ENCODE measurements at places on chromosomes 2 and 18. TPM values are rescaled to one million over a fixed set of nuclear protein-coding genes. Genes with fewer than 3 reads are reported as not detected.

Gene NRP2
- polyA plus RNA-seq = 23.9 TPM

Gene ARID5A
- polyA plus RNA-seq = 5.2 TPM

Gene POTEE
- polyA plus RNA-seq = 0.02 TPM

Gene TTR
- not detected for polyA plus RNA-seq

DNA sequence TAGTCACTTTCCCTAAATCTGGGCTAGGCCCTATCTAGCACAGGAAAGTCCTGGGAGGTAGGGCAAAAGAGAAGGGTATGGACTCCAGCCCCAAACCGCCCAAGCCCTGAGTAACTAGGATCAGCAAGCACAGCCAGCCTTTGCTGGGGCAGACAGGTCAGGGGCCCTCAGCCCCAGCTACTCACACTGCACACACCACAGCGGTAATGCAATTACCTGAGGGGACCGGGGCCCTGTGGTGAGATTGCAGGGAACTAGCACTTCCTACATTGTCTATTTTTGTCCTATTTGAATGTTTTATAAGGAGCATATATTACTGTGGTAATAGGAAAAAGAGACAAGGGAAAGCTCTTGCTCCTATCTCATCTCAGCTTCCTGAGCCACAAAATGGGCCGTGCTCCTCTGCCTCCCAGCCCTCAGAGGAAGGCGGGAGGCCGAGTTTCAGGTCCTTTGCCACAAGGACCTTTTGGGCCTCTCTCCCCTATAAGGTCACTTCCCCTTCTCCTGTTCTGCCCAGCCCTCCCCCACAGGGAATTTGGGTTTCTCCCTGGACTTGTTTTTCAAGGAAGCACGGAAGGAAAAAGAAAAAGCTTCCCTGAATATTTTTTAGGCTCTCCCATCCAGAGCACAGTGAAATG lies 20.5 kb downstream of the RAB11FIP5 start:
- DNase-seq = no peak

DNA sequence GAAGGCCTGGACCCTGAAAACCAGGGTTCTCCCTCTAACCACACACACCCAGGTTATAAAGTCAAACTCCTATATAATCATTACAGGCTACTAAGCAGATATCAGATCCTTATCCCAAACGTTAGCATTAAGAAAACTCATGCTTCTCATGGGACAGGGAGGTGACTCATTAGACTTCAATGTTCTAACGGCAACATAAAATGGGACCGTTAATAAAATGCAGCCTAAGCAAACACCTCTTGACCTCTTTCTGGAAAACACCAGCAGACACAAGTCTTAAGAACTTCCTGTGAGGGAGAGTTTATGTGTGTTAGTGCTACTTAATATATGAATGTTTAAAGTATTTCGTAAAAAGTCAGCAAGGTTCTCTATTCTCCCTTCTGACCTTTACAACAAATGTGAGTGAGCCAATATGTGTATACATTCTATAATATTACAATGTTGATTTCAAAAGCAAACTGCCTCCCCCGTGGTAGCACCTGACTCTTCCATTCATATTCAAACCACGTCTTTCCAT lies 31.7 kb downstream of the LPIN2 start:
- peak; percentile 96 for DNase-seq

Gene MRO
- 0.01 TPM for polyA plus RNA-seq

Gene RTP5
- not detected for polyA plus RNA-seq

Gene MOB1A
- 61.6 TPM for polyA plus RNA-seq

Gene CYP20A1
- polyA plus RNA-seq = 25.5 TPM

Gene ADCY3
- 90.2 TPM for polyA plus RNA-seq

Gene VSNL1
- polyA plus RNA-seq = 3.9 TPM

DNA sequence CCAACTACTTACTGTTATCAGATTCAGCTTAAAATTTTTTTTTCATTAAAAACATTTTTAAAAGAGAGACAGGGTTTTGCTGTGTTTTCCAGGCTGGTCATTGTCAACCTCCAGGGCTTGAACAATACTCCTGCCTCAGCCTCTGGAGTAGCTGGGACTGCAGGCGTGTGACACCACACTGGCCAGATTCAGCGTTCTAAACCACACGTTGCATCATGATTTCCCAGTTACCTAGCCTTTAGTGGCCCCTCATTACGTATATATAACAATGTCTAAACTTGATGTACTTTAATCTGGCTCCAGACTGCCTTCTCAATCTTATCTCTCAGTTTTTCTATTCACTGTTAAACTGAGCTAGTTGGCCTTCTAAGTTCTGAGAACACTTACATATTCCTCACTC lies 89.6 kb downstream of the COMMD1 start:
- DNase-seq = no peak

Gene VIT
- 0.62 TPM for polyA plus RNA-seq

DNA sequence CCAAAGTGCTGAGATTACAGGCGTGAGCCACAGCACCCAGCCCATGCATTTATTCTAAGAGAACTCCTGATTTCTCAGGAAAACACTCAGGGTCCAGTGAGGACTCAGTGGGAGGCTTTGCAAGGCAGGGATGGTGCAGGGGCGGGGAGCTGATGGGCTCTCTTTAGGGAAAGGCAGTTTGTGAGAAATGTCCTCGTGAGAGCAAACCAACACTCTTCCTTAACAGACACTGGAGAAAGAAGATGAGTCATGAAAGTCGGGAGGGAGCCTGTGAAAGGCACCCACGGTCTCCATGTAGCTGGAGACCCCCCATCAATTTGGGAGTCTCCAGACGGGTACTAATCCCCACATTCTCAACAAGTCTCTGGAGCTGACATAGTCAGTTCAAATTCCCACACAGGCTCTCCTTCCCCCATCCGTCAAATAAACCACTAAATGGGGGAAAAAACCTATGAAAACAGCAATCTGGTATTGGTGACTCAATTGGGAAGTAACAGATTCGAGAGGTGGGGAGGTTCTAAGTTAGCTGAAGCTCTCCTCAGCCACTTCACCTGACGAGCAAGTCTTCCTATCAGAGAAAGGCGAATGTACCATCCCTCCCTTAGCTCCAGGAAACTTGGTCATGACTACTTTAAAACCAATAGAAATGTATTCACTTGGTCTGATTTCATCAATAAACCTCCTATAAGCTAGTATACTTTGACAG lies 11.0 kb upstream of the CREG2 start:
- DNase-seq = peak; percentile 6

DNA sequence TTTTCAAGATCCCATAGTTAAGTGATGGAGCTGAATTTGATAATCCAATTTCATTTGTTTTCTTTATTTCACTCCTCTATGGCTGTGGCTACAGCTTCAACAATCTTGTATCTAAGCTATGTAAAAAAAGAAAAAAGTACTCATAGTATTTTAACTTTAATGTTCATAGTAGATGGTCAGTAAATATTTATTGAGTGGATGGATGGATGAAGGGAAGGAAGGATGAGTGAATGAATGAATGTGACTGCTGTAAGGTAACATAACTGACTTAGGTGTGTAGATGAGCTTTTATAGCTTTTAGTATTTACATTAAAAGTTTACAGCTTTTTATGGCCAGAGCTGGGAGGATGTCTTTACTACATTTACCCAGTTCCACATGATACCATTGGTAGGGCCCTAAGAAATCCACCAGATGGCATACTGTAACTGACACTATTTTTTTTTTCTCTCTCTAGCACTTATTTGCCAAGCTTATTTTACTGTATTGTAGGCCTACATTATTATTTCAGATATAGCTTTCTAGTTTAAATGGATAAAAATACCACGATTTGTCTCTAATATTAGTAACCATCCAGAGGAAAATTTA lies 13.4 kb upstream of the HRH4 start:
- DNase-seq = no peak

GRCh38 chr2:134304394-134305108 lies 50.7 kb downstream of the MGAT5 start:
- no peak for DNase-seq

Gene DRC1
- 0.10 TPM for polyA plus RNA-seq

GRCh38 chr2:30095402-30095801 lies 51.4 kb upstream of the YPEL5 start:
- peak; percentile 81 for DNase-seq

Gene HOXD13
- not detected for polyA plus RNA-seq

GRCh38 chr18:57527556-57528229 lies 58.8 kb downstream of the FECH start:
- DNase-seq = no peak

Gene FMNL2
- polyA plus RNA-seq = 12.0 TPM

- DNase-seq = no peak
These were observed 357.6 kb downstream of the RAD51AP2 start for GRCh38 chr2:17160594-17160993.

Gene UGGT1
- polyA plus RNA-seq = 58.1 TPM

- no peak for DNase-seq
These were observed 72.5 kb upstream of the CYP1B1 start for GRCh38 chr2:38148501-38148900.

GRCh38 chr2:219851801-219852481 lies 224.5 kb downstream of the SLC4A3 start:
- peak; percentile 54 for DNase-seq

Gene EMX1
- polyA plus RNA-seq = not detected

- DNase-seq = no peak
These were observed 161.2 kb upstream of the SIX2 start for GRCh38 chr2:45170191-45171135.

GRCh38 chr2:233142355-233142897 lies 82.3 kb downstream of the INPP5D start:
- DNase-seq = no peak

GRCh38 chr2:235676536-235676799 lies 182.6 kb downstream of the AGAP1 start:
- DNase-seq = no peak

- no peak for DNase-seq
These were observed 909 bp downstream of the TGFA start for GRCh38 chr2:70552501-70553333.

DNA sequence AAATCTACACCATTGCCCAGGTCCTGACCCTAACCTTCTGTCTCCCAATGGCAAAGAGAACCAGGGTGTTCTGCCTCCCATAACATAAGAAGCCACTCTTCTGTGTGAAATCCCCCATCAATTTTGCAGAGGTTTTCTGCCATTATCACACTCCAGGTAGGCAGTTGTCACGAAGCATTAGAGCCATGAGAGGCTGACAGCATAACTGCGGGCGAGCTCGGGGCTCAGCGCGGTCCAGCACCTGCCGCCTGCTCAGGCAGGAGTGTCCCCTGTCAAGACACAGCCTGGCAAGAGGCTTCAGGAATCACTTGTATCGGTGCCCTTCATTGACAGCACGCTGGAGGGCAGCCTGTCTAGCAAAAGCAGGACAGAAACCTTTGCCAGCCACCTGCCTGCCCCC lies 251.2 kb downstream of the SATB2 start:
- DNase-seq = no peak

Gene LBH
- 320 TPM for polyA plus RNA-seq

DNA sequence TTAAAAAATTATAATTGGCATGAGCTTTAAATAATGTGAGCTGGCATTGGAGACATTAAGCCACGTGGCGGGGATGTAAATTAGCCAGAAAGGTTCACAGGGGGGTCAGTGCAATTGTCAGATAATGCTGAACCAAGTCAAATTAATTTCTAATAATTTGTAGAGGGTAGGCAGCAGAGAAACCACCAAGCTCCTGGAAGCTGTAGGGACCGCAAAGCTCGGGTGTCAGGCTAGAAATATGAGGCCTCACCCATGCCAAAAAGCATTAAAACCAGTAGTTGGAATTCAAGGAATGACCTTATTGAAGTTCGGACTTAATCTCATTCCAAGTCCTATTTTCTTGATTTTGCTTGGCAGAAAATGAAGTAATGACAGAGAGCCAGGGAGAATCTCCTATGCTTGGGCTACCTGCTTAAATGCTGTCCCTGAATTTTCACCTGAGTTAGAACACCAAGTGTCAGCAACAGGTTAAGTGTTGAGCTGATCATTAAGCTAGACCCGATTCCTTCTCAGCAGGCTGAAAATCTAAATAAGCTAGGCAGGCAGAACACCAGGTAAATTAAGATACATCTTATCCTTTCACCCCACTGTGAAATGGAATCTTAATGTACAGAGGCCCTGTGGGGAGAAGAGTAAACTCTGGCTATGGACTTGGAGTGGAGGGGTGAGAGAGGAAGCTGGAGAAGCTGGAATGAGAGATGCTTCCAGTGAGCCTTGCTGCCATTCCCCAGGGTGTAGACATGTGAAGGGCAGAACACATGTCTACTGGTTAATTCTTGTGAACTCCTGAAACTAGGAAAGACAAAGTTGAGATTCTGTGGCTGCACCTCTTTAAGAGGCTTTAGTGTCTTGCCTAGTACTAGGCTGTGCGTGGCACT lies 520.0 kb downstream of the SLC4A3 start:
- peak; percentile 35 for DNase-seq

Gene ACMSD
- polyA plus RNA-seq = not detected

Gene OTX1
- polyA plus RNA-seq = not detected

- no peak for DNase-seq
These were observed 39.1 kb downstream of the SNED1 start for GRCh38 chr2:241037498-241037897.

GRCh38 chr2:30408961-30409387 lies 38.1 kb upstream of the LCLAT1 start:
- peak; percentile 74 for DNase-seq

Gene NAT8
- not detected for polyA plus RNA-seq

GRCh38 chr2:174527959-174528358 lies 41.1 kb upstream of the GPR155 start:
- DNase-seq = no peak

- DNase-seq = no peak
These were observed 394.1 kb downstream of the TRIB2 start for GRCh38 chr2:13110825-13111224.

Gene PRKAG3
- not detected for polyA plus RNA-seq

DNA sequence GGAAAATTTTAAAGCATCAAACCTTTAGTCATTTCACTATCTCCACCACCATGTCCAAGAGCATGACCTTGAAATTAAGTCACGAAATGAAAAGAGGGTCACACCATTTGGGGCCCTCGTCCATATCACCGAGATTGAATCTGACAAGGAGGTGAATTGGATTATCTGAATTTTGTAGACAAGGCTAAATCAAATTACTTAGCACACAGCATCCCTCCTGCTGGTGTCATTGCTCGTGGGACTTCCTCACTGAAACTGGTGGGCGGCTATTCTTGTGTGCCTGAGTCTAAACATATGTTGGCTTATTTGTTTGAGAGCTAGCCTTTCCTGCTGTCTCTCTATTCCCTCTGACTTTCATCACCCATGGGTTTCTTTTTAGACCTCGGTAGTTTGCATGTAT lies 64.6 kb upstream of the CNGA3 start:
- DNase-seq = no peak

- DNase-seq = no peak
These were observed 96.8 kb upstream of the PPP1CB start for GRCh38 chr2:28654663-28655320.

Gene AGXT
- not detected for polyA plus RNA-seq

Gene MAP3K19
- polyA plus RNA-seq = not detected

DNA sequence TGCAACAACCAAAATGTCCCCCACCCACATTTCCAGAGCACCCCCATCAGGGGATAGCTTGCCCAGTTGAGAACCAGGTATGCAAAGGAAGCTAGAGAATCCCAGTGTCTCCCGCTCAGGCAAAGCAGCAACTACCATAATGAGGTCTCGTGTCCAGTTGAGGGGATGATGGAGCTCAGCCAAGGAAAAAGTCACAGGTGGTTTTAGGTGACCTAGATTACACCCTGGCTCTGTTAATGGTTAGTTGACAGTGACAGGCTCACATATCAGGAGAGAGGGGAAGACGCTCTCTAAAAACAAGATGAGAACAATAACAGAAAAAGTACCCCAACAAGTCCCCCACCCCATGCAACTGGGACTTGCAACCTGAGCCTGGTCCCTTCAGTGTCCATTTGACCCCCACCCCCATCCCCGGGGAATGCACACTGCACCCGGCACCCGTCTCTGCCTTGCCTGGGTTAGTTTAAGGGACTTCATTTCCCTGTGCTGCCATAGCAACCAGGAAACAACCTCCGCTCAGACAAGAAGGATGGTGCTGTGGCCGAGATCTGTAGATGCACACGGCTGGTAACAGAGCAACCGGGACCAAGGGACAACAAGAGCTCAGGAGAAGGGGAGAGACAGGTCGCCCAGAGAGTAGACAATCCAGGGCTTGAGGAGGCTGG lies at the start of gene KIAA2012:
KIAA2012 (plus strand) TSS at position 519 of the 665 bp plus-strand sequence. CDS start 373 bp downstream, outside the sequence.
- DNase-seq = no peak

Measured in fibroblast of lung (primary cell).